ENCODE measurements at places on chromosomes 13 and 19.
A peak's percentile ranks its signal among the peaks of the same experiment; 100 is the strongest.

GRCh38 chr19:27794494-27795042 is 1418.4 kb downstream of the UQCRFS1 start:
- no peak for DNase-seq

DNA sequence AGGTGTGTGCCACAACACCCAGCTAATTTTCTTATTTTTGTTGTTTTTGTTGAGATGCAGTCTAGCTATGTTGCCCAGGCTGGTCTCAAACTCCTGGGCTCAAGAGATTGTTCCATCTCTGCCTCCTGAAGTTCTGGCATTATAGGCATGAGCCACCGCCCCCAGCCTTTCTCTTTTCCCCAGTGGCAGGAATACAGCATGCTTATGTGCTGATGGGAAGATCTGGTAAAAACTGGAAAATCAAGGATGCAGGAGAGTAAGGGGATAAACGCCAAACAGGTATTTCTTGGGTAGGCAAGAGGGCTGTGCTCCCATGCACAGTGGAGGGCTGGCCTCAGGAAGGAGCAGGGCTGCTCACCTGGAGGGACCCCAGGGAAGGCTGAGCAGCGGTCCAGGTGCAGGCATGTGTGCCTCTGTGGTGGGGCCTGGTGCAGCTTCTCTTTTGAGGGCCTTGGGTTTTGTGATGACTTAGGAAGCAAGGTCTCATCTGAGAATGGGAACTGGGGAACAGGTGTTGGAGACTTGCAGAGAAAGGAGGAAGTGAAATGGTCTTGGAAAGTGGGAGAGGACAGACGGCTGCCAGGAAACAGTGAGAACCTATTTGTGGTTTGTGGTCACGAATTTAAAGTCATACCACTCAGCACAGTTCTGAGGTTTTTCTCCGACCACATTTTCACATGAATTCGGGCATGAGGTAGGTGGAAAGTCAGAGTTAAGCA is 106.5 kb downstream of the TEX26 start:
- DNase-seq, result no peak

GRCh38 chr13:72638059-72638815 is 89.2 kb downstream of the MZT1 start:
- no peak for DNase-seq

DNA sequence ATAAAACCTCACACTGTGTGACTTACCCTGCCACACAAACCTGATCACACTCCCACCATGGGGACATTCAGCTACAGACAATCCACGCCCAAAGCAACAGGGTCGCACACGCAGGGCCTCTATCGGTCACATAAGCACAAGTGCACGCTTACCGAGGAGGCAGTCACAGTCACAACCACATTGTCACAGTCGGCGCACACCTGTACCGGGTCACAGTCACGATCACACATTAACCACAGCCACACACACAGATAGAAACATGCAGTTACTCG is 579 bp downstream of the ZNF566 start:
- no peak for DNase-seq

DNA sequence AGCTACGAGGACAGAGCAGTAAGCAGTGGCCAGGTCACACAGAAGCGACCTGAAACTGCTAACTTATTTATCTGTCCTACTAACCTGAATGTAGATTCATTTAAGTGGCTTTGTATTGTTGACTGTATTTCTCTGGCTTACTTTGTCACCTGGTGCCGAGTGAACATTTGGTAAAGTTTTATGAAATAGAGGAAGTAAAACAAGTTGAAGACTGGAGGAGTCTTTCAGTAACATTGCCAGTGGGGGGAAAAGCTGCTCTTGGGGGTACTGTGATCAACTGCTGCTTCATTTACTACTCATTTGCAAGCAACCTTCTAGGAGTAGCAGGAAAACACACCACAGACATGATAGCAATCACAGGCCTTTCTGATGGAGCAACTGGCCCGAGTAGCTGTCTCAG is 615.0 kb downstream of the FGF9 start:
- no peak for DNase-seq

DNA sequence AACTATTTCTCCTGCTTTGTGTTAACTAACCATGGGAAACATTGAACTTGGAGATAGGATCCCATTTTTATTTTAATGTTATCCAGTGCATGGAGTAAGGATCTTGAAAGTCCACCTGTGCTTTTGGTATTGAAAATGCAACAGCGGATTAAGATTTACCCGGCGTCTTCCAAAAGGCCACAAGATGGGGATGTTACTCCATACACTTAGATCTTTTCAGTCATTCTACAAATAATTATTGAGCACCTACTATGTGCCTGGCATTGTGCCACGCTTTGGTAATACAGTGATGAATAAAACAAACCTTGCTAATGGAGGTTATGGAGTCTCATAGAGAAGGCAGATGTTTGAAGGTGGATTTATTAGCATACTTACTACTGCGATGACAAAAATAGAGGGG is 56.9 kb downstream of the RFC3 start:
- no peak for DNase-seq

GRCh38 chr13:45320876-45321629 is 19.9 kb downstream of the TPT1 start:
- DNase-seq, result no peak

GRCh38 chr13:49315036-49315565 is 67.4 kb downstream of the CDADC1 start:
- DNase-seq, result no peak

GRCh38 chr19:1601613-1602064 is 3.6 kb downstream of the UQCR11 start:
- no peak for DNase-seq

GRCh38 chr13:85420136-85420535 is 379.1 kb downstream of the SLITRK6 start:
- no peak for DNase-seq

DNA sequence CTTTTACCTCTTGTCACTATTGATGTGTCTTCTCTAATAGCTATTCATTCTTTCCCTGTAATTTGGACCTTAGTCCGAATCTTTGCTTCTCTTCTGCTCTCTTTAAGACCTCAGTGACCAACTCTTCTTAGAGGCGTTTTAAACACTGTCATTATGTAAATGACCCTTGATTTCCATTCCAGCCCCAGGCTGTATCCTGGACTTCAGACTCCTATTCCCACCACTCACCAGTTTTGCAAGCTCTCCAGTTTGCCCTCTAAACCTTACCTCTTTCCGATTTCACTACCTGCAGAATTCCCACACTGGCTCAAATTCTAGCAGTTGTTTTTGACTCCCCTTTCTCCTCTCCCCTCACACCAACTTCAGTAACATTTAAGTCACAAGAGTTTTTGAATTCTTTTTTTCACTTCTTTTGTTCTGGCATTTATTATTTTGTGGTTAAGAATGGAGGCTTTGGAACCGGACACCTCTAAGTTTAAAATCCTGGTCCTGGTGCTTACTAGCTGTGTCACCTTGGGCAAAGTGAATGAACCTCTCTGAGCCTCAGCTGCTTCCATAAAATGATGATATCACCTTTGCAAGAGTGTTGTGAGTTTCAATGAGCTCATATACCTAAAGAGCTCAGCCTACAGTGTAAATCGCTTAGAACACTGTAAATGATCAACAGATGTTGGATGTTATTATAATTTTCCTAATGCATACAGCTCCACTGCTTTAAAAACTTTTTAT is 13.6 kb upstream of the HMGB1 start:
- no peak for DNase-seq

GRCh38 chr13:40471076-40471475 is 195.4 kb downstream of the FOXO1 start:
- no peak for DNase-seq

GRCh38 chr13:66723576-66723975 is 506.6 kb downstream of the PCDH9 start:
- DNase-seq, result no peak

DNA sequence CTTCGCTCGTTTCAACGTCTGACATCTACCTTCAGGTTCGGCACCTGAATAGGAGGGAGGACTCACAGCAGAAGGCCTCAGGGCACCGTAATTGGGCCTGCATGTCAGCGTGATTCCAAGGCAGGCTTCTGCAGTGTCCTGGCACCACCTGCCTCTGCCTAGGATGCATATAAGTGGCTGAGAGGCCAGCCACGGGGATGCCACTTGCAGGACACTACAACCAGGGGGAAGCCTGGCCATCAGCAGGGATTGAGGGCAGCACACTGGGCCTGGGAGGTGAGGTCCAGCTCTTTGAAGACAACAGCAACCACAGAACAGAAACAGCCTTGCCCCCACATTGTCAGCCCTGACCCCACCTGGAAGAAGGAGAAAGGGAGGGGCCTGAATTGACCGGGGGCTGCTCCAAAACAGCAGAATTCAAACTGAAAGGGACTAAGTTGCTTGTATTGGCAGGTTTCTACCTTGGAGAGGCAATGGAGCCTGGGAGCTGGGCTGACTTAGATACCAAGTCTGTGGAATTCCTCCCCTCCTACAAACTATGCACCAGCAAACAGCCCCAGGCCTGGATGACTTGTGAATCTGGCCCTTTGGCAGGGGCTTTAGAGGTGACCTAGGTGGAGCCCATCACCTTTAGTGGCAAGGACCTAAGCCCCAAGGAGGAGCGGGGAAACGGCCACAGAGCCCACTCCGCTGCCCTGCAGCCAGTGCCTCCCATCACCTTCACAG is 34.1 kb upstream of the POMP start:
- no peak for DNase-seq

- DNase-seq, result no peak
Measured at GRCh38 chr19:45467115-45467455, 711 bp upstream of the FOSB start.

- no peak for DNase-seq
Measured at GRCh38 chr13:98746968-98747367, 5.5 kb downstream of the SLC15A1 start.

GRCh38 chr13:27696731-27697130 is 75.0 kb downstream of the POLR1D start:
- no peak for DNase-seq

- DNase-seq, result no peak
Measured at GRCh38 chr13:34401696-34402095, 540.4 kb upstream of the NBEA start.

DNA sequence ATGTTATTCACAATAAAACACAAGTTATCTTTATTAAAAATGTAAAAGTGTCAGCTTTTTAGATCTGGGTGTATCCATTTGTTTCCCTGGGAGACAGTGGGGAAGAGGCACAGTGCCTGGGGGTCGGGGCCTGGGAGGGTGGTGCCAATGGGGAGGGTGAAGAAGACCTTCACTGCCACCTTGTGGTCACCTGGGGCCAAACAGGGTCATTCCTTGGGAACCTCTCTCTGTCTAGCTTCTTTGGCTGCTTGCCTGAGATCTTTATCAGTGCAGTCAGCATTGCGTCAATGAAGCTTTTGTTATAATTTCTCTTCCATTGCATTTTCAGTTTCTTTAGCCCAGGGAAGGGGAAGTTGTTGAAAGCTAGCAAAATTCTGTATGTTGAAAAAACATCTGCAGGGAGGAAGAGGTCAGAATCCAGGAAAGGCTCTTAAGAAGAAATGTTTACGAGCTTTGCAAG is 39.1 kb downstream of the PCDH8 start:
- DNase-seq, result no peak

GRCh38 chr13:60957816-60958215 is 457.8 kb downstream of the PCDH20 start:
- no peak for DNase-seq

DNA sequence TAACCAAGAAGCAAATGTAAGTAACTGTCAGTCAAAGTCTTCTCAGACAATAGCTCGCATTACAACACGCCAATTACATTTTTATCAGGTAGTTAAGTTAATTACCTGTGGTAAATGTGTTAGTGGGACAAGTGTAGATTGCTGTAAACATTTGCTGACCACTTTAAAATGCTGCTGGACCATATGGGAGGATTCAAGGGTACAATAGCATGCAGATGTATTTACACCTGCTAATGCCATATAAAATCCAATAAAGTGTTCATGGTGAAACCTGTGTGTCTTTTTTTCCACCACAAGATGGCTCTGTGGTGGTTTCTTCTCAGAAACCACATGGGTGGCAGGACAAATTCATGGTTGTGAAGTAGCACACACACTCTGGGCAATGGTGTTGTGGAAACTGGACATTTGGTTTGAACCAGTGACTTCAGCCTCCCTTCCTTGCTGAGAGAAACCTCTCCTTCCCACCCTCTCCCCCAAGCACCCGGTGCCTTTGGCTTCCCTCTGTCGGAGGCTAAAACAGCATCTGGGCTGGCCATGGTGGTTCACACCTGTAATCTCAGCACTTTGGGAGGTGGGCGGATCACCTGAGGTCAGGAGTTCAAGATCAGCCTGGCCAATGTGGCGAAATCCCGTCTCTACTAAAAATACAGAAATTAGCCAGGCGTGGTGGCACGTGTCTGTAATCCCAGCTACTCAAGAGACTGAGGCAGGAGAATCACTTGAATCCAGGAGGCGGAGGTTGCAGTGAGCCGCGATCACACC is 18.1 kb upstream of the GTF3A start:
- peak; percentile 17 for DNase-seq
